ENCODE measurements at places on chromosomes 2 and 18. TPM values are rescaled to one million over a fixed set of nuclear protein-coding genes. Genes with fewer than 3 reads are reported as not detected.

The DNAH6 gene
- not detected for total RNA-seq

The LINC00305 gene
- total RNA-seq = not detected

The RMND5A gene
- total RNA-seq = 79.5 TPM

The MC5R gene
- not detected for total RNA-seq

The AFTPH gene
- 35.6 TPM for total RNA-seq

The ALMS1 gene
- 5.5 TPM for total RNA-seq

The GALNT1 gene
- 169 TPM for total RNA-seq

The PLCL1 gene
- 2.0 TPM for total RNA-seq

The TEKT4 gene
- not detected for total RNA-seq

The LHCGR gene
- total RNA-seq = not detected

The TUBA3E gene
- not detected for total RNA-seq

The CD8B2 gene
- total RNA-seq = not detected

The DTNB gene
- total RNA-seq = 4.2 TPM

The CCDC74B gene
- 0.94 TPM for total RNA-seq

The SERPINB12 gene
- total RNA-seq = not detected

The PCARE gene
- total RNA-seq = not detected

The CCDC148 gene
- 0.65 TPM for total RNA-seq

All from bladder microvascular endothelial cell (primary cell).